ENCODE measurements at places on chromosomes 5 and 9.

- DNase-seq: no peak
Measured at GRCh38 chr5:116938488-116938887, 363.9 kb upstream of the SEMA6A start.

DNA sequence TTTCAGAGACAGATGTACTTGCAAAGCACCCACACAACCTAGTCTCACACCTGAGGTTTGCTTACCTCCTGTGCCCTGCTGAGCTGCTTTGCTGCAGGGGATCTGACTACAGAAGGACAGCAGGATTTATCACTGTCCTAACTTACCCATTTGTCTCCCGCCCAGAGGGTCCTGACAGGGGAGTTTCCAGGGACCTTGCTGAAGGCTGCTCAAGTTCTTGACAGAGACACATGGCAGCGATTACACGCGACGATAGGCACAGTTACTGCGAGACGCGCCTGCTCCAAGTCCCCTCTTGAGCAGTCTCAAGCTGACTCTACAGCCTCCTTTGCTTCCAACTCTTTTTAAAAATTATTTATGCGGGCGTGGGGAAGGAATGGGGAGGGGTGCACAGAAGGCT is 24.6 kb upstream of the GALNT10 start:
- no peak for DNase-seq

DNA sequence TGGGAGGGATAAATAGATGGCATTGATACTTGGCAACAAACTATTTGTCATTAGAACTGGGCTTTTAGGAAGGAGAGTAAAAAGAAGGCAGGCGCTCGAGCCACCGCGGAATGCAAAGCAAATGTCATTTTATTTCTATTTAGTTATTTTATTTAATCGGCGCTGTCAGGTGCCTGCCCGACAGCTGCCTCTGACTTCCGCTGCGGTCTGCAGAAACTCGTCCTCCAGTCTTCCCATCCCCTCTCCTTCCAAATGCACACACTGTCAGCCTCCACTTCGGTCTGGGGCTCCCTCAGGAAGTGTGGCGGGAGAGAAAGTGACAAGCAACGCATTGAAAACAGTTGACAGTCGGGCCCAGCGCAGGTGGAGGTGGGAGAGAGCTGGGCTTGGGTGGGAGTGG is 29.3 kb downstream of the ASS1 start:
- no peak for DNase-seq

- DNase-seq: no peak
Measured at GRCh38 chr9:112582371-112583262, 96.0 kb downstream of the KIAA1958 start.

- no peak for DNase-seq
Measured at GRCh38 chr5:110823571-110823970, 84.8 kb downstream of the SLC25A46 start.

DNA sequence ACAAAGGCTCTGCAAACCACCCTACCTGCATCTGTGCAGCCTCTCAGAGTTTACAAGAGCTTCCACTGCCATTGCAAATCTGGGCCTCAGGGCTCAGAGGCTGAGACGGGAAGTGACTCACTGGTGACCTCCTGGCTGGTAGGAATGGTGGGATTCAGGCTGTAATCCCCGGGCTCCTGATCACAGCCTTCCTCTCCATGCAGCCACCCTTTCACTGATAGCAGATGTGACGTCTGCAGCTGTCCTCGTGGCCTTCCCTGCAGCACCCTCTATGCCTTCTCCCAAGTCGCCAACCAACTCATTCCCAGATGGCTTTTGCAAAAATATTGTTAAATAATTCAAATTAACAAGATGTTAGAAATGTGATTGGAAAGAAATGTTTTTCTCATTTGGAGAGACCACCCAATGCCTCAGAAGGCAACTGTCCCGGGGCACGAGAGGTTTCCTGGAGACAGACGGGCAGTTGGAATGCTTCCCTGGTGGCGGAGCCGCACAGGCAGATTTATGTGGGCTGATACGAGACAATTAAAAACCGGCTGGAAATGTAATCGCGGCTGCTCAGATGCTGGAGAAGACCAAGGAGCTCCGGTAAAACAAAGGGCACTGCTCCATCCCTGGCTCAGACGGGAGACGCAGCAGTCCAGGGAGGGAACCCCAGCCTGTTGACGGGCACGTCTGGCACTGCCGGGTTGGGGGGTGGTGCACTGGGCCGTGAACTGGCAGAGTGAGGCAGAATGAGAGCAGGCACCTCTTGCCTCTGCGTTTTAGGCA is 34.4 kb upstream of the SLC25A51 start:
- no peak for DNase-seq

DNA sequence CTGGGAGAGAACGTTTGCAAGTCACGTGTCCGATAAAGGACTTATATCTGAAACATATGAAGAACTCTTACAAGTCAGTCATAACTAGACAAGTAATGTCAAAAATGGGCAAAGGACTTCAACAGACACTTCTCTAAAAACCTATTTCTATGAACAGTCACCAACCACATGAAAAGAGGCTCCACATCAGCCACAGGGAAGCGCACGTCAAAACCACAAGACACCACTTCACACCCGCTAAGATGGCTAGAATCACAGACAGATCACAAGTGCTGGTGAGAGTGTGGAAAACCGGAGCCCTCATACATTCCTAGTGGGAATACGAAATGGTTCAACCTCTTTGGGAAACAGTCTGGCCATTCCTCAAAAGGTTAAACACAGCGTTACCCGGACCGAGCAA is 11.5 kb upstream of the CARD9 start:
- DNase-seq: peak; percentile 26

DNA sequence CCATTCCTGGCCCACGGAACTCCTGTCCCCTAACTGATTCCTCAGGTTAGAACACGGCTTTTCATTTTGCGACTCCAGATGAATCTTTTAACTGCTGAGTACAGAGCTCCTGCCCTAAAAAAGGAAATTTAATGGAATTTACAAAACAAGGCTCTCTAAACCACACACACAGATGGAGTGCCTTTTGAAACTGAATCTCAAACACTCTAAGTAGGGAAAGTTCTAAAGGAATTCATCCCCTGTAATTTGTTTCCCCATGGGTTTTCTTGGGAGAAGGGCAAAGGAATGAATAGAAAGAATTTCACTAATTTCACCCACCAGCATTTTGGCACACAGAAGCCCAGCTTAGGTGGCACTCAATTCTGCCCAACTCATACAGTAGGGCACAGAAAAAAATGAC is 106.5 kb downstream of the THBS4 start:
- no peak for DNase-seq

- no peak for DNase-seq
Measured at GRCh38 chr5:83559118-83559785, 87.7 kb downstream of the VCAN start.

DNA sequence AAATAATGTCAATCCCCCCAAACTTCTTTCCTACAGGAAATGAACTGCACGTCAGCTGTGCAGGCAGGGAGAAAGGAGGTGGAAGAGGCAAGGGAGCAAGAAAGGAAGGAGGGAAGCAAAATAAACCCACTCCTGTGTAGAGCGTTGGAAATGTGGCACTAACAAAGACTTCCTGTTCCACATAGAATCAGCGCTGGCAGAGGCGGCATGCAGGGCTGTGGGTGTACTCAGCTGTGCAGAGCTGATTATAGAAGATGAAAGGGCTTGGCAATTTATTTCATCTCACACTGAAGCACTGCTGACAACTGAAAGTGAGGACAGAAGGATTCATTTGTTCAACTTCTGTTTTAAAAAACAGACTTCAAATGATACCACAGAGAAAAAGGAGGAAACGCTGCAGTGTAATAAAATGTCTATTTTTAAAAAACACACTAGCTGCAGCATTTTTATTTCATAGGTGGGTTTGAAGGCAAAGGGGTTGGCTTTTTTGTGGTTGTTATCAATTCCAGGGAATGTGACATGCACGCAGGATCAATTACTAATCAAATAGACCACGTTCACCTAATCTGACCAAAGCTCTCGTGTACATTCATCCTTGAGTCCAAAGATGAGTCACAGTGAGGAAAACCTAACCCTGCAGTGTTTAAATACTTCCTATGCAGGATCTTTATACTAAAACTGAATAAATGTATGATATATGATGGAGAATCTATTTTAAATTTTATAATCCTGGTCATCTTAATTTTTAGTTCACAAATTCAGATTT is 583.5 kb downstream of the ZNF608 start:
- no peak for DNase-seq

GRCh38 chr9:100939636-100940035 is 88.9 kb upstream of the PLPPR1 start:
- DNase-seq: no peak

- no peak for DNase-seq
Measured at GRCh38 chr5:109281136-109281690, 128.6 kb downstream of the PJA2 start.

DNA sequence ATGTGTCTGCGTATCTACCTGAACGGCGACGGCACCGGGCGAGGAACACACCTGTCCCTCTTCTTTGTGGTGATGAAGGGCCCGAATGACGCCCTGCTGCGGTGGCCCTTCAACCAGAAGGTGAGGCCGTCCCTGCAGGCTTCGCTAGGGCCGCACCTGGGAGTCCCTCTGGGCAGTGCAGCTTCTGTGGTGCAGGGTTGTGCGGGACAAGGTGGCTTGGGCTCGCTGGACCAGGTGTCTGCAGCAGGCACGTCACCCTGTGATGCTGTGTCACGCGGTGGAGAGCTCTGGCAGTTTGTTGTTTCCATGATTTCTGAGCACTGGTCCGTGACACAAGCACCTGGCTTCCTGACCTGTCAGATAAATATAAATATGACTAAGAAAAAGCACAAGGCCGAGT is 20.7 kb downstream of the FBXW5 start:
- no peak for DNase-seq
